ENCODE measurements at places on chromosomes 3 and 15. TPM values are rescaled to one million over a fixed set of nuclear protein-coding genes. Genes with fewer than 3 reads are reported as not detected.

UNC13C gene
- total RNA-seq = not detected

DNAH12 gene
- total RNA-seq = 0.20 TPM

ATP13A5 gene
- total RNA-seq = not detected

VIPR1 gene
- 3.8 TPM for total RNA-seq

ST8SIA2 gene
- 0.35 TPM for total RNA-seq

STRIT1 gene
- not detected for total RNA-seq

DNA sequence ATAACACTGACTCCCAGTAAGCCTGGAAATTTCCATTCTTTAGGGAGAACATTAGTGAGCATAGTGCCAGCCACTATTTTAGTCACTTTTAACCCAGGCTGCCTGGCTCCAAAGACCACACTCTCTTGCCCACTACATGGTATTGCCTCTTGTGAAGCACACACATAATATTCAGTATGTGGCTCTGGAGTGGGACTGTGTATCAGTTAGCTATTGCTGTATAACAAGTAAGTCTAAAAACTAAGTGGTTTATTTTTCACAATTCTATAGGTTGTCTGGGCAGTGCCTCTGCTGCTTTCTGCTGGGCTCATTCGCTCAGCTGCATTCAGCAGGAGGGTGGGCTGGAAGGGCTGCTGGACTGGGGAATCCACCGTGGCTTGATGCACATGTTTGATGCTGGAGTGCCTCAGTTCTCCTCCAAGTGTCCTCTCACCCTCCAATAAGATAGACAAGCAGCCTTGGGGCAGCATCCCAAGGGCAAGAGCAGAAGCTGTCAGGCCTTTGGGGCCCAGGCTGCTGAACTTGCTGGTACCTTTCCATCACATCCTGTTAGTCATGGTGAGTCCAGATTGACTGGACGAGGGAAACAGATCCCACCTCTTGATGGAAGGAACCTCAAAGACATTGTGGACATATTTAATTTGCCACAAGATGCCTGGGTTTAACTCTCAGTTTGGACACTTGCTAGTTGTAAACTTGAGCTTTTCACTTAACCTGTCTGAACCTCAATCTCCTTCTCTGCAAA lies 66.6 kb upstream of the TLE3 start:
- H3K36me3 ChIP-seq = no peaks in the 10 kb centered on the region
- no peak overlapping the region for H3K27ac ChIP-seq
- H3K4me3 ChIP-seq = no peak overlapping the region
- DNase-seq = no peak

GRCh38 chr3:97991293-97991682 lies 19.1 kb upstream of the RIOX2 start:
- peaks cover 12% of the 10 kb centered on the region for H3K27me3 ChIP-seq
- no peaks in the 10 kb centered on the region for H3K36me3 ChIP-seq
- H3K4me3 ChIP-seq = no peak overlapping the region

DNA sequence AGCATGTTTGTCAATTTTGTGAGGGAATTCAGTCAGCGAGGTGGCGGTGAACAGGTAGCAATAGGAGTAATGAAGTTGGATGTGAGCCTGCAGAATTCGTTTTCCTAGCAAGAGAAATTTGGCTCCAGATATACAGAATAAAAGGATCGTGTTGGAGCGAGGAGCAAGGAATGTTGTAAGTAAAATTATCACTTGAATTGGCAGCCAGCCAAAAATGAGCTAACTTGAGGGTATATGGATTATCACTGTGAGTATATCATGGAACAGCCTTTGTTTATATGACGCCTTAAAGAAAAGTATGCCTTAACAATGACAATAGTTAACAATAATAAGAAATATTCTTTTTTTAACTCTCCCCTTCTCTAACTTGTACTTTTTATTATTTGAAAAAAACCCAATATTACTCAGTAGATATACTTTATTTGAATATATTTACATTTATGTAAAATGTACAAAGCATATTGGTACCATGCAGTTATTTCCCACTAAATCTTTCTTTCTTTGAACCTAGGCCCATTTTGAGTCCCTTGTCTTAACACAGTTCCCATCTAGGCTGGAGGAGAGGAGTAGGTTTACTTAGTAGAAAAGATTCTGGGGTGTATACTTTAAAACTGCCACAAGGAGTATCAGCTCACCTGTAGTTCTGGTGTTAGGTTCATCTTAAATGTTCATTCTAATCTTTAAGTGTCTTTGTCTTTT lies 29.3 kb downstream of the EPHA6 start:
- no peaks in the 10 kb centered on the region for H3K27me3 ChIP-seq
- no peak overlapping the region for H3K27ac ChIP-seq
- H3K4me1 ChIP-seq = no peaks in the 10 kb centered on the region
- H3K36me3 ChIP-seq = no peaks in the 10 kb centered on the region
- DNase-seq = no peak

GRCh38 chr3:190534386-190534785 lies 20.5 kb downstream of the IL1RAP start:
- DNase-seq = peak; percentile 13
- H3K4me3 ChIP-seq = no peak overlapping the region
- no peak overlapping the region for H3K27ac ChIP-seq

GRCh38 chr3:48598323-48599076 lies 3.4 kb upstream of the COL7A1 start:
- H3K4me1 ChIP-seq = peaks cover 6% of the 10 kb centered on the region
- DNase-seq = no peak
- no peak overlapping the region for H3K27ac ChIP-seq
- no peak overlapping the region for H3K4me3 ChIP-seq

DNA sequence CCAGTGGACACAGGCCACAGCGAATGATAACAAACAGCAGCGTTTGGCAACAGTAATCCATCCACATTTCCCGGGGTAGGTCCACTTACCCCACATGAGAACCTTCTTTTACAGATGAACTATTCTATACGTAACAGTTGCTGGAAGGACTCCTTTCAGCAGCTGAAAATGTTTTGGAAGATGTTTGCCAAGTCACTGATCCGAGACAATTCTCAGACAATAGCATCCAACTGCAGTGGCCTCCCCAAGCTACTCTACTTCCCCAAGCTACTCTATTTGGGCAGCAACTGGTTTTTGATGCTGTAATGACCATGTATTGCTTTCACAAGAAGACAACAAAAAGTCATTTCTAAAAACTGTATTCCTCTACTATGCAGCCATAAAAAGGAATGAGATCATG lies 87.5 kb downstream of the ADAMTS17 start:
- no peaks in the 10 kb centered on the region for H3K36me3 ChIP-seq
- H3K27me3 ChIP-seq = no peaks in the 10 kb centered on the region
- no peaks in the 10 kb centered on the region for H3K4me1 ChIP-seq
- H3K4me3 ChIP-seq = no peak overlapping the region

DNA sequence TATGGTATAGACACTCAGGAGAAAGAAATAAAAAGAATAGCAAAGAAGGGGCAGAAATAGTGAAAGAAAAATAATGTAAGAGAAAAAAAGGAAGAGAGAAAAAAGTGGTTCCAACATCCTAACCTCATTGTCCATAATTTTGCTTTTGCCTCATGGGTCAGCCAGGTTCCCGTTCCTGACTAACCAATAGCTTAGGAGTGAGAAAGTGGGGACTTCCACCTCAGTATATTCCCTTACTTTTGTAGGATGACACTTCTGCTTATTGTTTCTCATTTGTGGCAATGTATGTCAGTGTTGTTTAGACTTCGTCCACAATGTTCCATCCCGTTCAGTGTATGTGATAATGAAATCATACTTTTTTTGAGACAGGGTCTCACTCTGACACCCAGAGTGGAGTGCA lies 9.3 kb upstream of the SLC12A8 start:
- no peaks in the 10 kb centered on the region for H3K27me3 ChIP-seq
- H3K36me3 ChIP-seq = no peaks in the 10 kb centered on the region
- H3K4me3 ChIP-seq = no peak overlapping the region
- no peaks in the 10 kb centered on the region for H3K4me1 ChIP-seq
- no peak overlapping the region for H3K27ac ChIP-seq
- no peak for DNase-seq

DNA sequence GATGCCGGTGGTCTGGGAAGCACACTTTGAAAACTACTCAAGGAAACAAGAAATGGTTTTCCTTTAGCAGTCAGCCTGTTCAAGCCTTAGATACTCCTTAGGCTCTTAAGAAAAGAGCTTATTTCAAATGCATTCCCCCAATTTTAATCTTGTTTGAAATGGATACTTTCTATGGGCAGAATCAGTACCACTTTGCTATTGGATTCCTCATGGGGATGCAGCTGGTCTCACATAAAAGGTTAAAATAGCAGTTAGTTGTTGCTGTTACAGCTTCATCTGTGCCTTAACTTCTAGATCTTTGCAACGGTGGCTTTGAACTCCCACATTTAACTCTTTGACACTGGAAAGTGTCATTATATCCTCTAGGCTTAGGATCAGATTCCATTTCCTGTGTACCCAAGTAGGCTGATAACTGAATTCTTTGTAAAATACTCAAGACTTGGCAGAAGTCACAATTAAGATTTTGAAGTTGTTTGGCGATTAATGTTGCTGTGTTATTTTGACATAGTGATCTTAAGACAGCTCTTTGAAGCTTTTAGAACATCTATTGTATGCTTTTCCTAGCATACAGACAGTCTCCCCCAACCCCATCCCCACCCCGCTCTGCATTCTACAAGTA lies 2.2 kb downstream of the THBS1 start:
- DNase-seq = peak; percentile 22
- H3K27ac ChIP-seq = peak overlapping the region; percentile 70
- H3K4me1 ChIP-seq = peaks cover 38% of the 10 kb centered on the region
- H3K4me3 ChIP-seq = peak overlapping the region; percentile 9
- H3K36me3 ChIP-seq = peaks cover 52% of the 10 kb centered on the region
- no peaks in the 10 kb centered on the region for H3K27me3 ChIP-seq

DNA sequence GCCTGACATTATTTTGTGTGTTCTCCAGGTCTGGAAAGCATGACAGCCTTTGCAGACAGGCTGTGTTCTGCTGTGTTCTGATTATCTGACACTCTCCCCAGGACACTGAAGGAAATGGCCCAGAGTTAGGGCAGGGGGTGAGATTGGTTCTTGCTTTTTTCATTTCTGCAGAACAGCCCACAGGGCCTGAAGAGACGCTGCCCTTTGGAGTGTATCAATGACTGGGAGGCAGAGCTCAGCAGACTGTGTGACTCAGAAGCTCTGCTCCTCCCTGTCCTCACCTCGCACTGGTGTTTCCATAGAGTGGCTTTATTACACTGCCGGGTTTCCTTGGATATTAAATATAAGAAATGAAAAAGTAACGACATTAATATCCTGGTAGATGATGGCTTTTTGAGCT lies 523.6 kb downstream of the NTRK3 start:
- no peaks in the 10 kb centered on the region for H3K36me3 ChIP-seq
- no peak overlapping the region for H3K4me3 ChIP-seq

DNA sequence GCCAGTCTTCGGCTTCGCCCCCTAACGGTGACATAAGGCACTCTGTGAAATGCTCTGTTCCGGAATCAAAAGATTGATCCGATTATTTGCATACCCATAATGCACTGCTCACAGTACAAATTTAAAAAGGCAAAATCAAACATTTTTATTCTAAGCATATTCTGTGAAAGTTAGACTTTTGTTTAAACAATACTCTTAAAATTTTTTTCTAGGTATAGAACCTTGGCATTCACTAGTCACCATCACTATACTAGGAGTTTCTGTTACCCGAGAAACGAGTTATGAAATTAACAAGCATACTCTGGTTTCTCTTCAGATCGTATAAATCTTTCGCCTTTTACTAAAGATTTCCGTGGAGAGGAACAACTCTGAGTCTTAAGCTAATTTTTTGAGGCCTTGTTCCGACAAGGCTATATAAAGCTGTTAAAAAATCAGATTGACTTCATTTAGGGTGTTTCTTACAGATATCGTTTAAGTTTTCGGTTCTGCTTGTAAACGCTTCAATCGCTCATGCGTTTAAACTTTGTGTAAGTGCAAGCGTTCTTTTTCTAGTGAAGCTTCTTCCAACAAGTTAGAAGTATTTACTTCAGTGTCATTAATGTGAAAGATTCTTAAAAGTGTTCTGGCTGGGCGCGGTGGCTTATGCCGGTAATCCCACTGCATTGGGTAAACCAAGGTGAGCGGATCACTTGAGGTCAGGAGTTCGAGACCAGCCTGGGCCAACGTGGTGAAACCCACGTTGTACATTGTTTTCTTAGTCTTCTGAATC lies at the start of gene RNU5B-1:
Gene RNU5B-1, plus strand, starts transcription at position 297 of the 769 bp plus-strand sequence.
- H3K36me3 ChIP-seq = no peaks in the 10 kb centered on the region
- H3K27ac ChIP-seq = peak within 1 kb of the TSS; percentile 100
- peaks cover 9% of the 10 kb centered on the region for H3K4me1 ChIP-seq
- peaks cover 2% of the 10 kb centered on the region for H3K27me3 ChIP-seq
- peak within 1 kb of the TSS; percentile 49 for H3K4me3 ChIP-seq

GRCh38 chr3:106125321-106125720 lies 256.5 kb upstream of the CBLB start:
- H3K27me3 ChIP-seq = no peaks in the 10 kb centered on the region
- H3K4me1 ChIP-seq = no peaks in the 10 kb centered on the region
- DNase-seq = no peak
- H3K27ac ChIP-seq = no peak overlapping the region
- H3K36me3 ChIP-seq = no peaks in the 10 kb centered on the region
- H3K4me3 ChIP-seq = no peak overlapping the region

DNA sequence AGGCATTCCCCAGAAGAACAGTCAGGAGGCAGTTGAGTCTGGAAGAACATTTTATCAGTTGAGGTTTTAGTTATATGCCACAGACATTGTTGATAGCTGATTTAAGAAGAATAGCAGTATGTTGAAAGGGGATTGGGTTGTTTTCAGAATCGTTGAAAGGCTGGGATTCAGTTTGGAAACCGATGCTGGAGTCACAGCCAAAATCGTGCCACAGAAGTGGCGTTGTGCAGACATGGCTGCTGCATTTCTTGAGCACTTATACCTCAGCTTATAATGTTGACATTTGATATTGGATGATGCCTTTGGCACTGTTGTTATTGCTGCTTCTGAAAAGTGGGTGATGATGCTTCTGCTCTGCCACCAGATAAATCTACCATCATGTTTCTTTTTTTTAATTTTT lies 16.1 kb downstream of the SLMAP start:
- H3K27me3 ChIP-seq = no peaks in the 10 kb centered on the region
- H3K27ac ChIP-seq = no peak overlapping the region
- no peaks in the 10 kb centered on the region for H3K4me1 ChIP-seq

GRCh38 chr3:3089017-3089416 lies 21.2 kb downstream of the IL5RA start:
- no peak overlapping the region for H3K27ac ChIP-seq
- H3K4me1 ChIP-seq = no peaks in the 10 kb centered on the region
- no peaks in the 10 kb centered on the region for H3K36me3 ChIP-seq
- no peaks in the 10 kb centered on the region for H3K27me3 ChIP-seq
- no peak overlapping the region for H3K4me3 ChIP-seq
